ENCODE measurements at places on chromosomes 4 and X.

- no peak for DNase-seq
Observed at GRCh38 chrX:2314831-2315365, 185.9 kb downstream of the DHRSX start.

DNA sequence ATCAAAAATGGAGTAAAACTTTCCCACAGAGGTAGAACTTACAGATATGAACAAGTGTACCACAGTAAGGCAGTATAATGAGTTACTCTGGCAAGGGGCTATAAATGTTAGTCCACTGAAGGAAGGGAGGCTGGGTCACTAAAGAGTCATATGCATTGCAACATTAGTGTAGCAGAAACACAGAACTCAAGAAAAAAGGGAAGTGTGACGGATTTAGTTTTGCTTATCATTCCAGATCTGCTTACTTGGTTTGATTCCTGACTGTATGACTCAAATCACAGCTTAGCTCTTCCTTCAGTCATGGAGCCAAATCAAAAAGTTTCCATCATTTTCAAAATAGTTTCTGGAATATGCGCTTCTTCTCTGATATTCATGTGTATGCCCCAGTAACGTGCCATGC lies 148.7 kb downstream of the FSTL5 start:
- no peak for DNase-seq

- DNase-seq, result no peak
Observed at GRCh38 chr4:182014164-182014563, 229.0 kb upstream of the TENM3 start.

- no peak for DNase-seq
Observed at GRCh38 chr4:89305028-89305427, 2.6 kb downstream of the GPRIN3 start.

GRCh38 chr4:163606896-163607691 lies 112.6 kb downstream of the TMA16 start:
- no peak for DNase-seq

DNA sequence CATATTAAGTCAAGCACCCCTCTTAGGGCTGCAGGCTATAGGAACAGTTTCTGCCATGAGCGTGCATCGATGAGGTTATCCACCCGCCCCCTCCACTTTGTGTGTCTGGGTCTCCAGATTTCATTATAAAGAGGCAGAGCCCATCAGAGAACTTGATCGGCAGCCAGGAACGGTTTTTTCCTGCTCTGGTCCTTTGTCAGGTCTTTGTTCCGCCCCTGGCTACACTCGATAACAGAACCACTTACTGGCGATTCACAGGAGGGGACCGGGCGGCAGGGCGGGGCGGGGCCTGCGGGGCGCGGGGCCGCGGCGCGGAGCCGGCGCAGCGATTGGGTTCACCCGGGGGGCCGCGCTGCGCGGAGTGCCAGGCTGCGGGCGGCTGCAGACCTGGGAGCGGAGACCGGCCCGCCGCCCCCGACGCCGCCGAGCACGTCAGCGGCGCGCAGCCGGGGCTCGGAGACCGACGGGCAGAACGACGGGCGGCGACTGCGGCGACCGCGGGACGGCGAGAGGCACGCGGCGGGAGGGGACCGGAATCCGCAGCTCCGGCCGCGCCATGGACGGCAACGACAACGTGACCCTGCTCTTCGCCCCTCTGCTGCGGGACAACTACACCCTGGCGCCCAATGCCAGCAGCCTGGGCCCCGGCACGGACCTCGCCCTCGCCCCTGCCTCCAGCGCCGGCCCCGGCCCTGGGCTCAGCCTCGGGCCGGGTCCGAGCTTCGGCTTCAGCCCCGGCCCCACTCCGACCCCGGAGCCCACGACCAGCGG lies at the start of gene SLC10A4:
Gene SLC10A4 (plus strand): TSS at position 338 of the 771 bp plus-strand sequence. CDS start 219 bp downstream, at position 557.
- DNase-seq, result no peak

DNA sequence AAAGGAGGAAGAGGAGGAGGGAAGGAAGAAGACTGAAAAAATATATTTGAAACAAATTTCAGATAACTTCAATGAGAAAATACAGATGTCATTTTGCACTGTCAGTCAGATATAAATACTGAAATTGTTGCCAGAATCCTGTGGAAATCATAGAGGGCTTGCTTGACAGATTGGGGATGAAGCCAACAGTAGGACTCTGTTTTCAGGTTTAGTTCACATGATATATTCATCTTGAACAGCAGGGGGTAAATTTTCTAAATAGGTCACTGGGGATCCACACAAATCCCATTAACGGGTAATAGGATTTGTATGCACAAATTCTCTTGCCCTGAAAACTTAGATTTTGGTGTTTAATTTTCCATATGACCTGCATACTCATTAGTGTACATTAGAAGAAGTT lies 103.3 kb upstream of the PCDH18 start:
- no peak for DNase-seq

DNA sequence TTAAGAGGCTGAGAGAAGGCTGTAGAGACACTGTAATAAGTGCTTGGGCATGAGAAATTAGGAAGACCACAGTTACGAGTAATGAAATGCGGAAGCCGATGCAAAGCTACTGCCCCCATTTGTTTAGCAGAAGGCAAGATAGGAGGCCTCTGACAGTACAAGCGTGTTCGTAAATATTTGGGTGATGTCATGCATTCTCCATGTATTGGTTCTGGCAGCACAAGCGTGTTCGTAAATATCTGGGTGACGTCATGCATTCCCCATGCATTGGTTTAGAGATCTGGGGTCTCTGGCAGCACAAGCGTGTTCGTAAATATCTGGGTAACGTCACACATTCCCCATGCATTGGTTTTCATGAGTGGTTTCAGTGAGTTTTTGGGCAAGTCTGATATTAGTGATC lies 661.5 kb upstream of the FRG1 start:
- no peak for DNase-seq

DNA sequence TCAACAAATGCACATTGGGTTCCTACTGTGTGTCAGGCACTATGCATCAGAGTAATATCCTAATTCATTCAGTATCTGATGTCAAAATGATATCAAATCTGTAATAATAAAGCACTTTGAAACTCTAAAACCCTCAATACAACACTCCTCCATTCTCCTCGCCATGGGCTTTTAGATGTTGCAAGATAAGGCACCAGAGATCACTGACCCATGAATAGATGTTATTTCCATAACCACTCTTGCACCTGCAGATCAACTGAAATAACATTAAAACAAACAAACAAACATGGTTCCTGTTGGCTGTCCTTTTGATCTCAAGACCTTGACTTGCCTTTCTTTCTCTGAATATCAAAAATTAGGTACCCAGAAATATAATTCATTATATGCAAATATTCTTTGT lies 100.2 kb downstream of the MAB21L2 start:
- no peak for DNase-seq

- DNase-seq, result no peak
Observed at GRCh38 chr4:5787311-5787710, 76.3 kb downstream of the EVC start.

- DNase-seq, result no peak
Observed at GRCh38 chr4:125484912-125485311, 170.2 kb downstream of the FAT4 start.

DNA sequence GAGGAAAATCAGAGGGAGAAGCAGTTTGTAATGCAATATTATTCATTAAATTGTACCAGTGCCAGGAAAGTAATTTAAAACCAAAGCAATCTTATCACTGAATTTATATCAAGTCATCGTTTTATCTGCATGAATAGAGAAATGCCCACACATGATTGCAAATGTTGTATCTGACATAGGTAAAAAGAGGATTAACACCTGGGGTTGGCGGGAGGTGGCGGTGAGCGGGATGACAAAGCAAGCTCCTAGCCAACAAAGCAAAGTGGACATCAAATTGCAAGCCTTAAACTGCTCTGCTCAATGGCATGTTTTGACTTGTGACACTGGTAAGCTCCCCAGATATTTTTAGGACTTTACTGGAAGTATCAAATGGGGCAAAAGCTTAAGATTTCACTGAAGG lies 16.4 kb downstream of the HPGD start:
- no peak for DNase-seq

DNA sequence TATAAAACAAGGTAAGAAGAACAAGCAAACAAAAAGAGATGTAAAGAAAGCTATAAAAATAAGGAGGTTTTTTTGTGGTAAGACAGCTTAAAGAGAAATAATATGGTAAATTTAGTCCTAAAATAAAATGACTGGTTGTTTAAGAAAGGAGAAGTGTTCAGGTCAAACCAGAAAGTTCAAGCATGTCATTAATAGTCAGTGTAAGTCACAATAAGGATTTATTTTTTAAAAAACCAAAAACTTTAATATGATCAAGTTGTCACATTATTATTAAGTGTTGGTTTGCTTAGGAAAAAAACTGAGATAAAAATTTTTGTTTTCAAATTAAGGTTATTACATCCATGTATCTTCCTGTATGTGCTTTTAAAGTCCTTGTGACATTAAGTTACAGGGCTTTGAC lies 19.1 kb downstream of the ASIC5 start:
- no peak for DNase-seq

DNA sequence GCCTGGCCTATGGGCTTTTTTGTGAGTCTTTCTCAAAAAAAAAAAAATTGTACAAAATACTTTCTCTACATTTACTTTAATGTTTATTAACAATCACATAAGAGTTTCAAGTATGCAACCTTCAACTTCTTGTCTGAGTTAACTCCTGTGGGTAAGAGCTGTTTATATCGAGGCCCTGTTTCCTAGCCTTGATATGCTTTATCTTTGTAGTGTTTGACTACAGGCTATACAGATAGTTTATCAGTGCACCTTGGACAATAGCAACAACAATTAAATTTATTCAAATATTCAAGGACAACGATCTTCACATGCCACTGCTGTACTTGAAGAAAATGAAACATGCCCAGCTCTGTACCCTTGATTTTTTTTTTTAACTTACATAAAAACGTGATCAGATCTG lies 178.4 kb downstream of the ARHGAP10 start:
- DNase-seq, result no peak

DNA sequence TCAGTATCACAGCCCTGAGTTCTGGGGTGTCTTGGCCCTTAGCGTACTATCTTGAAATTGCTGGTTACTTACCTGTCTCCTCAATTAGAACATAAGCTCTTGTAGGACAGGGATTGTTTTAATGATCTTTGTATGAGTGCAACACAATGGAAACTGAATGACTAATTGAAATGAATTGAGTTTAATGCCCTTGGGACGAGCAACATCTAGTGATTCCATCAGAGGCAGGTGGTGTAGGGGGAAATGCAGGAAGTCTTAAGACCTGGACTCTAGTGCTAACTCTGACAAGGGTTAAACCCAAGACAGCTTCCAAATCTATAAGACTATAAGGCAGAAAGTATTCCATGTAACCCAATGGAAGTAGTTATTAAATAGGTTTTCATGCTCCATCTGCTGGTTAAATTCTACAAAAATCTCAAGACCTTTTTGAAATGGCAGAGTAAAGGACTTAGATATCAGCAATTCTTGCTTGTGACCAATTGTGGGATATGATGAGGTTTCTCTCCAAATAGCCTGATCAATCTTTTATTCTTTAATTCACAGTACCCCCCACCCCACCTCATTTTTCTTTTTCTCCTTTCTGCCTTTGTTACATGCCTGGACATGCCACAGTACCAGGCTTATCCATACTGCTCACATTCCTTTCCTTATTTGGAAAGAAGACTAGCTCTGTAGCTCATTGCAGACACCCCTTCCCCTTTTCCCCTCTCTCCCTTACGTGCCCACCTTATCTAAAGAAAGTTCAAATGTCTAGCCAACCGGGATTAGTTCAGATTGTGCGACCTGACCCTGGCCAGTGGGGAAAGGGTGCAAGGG lies 340.8 kb downstream of the PAPSS1 start:
- no peak for DNase-seq

GRCh38 chr4:116755051-116755450 lies 330.3 kb downstream of the TRAM1L1 start:
- no peak for DNase-seq

DNA sequence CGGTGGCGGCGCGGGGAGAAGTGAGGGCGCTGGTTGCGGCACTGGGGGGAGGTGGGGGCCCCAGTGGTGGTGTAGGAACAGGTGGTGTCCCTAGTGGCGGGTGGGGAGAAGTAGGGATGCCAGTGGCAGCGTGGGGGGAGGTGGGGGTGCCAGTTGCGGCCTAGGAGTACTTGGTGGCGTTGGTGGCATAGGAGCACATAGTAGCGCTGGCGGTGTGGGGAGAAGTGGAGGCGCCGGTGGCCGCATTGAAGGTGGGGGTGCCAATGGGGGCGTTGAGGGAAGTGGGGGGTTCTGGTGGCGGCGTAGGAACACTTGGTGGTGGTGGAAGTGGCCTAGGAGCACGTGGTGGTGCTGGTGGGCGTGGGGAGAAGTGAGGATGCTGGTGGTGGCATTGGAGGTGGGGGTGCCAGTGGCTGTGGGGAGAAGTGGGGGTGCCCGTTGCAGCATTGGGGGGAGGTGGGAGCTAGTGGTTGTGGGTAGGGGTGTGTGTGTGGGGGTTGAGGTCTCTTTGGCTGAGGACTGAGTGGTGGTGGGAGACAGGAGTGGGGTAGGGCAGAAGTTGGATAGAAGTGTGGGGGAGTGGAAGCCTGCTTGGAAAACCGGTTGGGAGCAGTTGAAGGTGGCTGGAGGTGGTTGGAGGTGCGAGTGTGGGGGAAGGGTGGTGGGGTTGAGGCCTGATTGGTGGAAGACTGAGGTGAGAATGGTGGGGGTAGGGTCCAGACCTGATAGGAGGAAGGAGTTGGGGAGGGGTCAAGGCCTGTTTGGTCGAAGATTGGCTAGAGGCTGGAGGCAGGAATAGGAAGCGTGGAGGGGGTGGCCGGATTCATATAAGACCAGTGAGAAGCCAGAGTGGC lies 1.1 kb downstream of the GCNA start:
- no peak for DNase-seq

DNA sequence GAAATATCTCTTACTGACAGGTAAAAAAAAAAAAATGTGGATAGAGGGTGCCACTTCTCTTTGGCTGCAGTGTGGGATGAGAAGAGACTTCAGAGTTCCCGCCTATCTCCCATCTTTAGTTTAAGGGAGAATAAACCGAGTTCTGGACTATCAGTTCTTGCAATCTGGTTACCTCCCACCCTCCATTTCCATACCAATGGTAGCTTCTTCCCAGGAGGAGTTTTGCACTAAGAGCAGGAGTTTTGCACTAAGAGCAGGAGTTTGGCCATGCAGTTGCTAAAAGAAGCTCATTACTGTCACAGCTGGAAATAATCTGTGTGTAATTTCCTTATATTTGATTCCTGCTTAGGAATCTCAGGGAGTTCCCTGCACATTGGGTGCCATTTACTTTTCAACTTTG lies 10.8 kb upstream of the GUCY1B1 start:
- DNase-seq, result no peak

DNA sequence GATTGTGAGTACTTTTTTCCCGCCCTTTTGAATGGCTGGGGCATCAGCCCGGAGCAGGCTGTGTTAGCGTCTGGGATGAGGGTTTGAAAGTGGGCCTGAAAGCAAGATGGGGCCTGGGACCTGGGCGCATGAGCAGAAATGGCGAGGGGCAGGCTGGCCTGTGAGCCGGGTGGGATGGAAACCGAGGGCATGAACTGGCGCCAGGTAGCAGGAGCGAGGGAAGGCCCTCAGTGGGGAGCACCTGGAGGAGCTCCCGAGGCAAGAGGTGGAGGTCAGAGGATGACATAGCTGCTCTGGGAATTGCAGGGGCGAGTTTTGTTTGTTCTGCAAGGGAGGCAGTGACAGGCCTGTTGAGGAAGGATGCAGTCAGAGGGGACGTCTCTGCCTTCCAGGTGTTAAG lies 68.6 kb downstream of the RGS12 start:
- DNase-seq, result no peak

All from activated CD4-positive, alpha-beta memory T cell treated with anti-CD3 and anti-CD28 coated beads, Interleukin-2, amount 10 ng/mL, durations not matched to agents 7 days and 5 days (primary cell).